ENCODE measurements at places on chromosomes 2 and 18.

DNA sequence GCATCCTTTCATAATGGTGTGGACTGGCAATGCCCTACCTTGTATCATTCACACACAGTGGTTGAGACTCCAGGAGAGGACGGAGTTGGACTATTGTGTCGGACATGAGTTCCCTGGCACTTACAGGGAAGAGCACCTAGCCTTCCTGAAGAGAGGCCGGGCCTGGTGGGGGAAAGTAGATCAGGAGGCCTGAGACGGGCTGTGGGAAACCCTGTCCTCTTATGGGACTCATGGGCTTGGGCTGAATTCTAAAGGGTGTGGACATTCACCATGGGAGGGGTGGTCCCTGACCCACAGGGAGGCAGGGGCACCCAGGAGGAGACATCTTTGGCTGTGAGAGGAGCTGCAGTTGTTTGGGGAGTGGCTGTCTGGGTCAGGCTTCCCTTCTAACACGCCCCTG lies 286.5 kb downstream of the PHLPP1 start:
- DNase-seq = no peak

- no peak for DNase-seq
Observed at GRCh38 chr2:17934721-17935120, 56.3 kb downstream of the KCNS3 start.

- no peak for DNase-seq
Observed at GRCh38 chr2:105747991-105748390, 3.3 kb downstream of the NCK2 start.

DNA sequence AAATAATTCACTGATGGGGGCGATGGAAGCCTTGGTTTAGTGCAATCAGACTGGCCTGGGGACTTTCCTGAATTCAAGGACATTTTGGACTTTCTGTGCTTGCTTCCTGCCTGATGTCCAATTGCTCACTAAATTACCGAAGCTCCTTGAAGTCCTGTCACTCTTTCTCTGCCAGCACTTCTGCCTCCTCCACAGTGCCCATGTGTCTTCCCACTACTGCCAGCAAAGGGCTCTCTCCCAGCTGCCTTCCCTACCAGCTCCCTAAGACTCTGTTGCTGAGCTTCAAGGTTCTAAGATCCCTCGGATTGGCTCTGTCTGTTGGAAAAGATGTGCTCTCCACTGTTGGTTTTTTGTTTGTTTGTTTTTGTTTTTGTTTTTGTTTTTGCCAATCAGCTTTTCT lies 158.1 kb downstream of the MTCL1 start:
- no peak for DNase-seq

DNA sequence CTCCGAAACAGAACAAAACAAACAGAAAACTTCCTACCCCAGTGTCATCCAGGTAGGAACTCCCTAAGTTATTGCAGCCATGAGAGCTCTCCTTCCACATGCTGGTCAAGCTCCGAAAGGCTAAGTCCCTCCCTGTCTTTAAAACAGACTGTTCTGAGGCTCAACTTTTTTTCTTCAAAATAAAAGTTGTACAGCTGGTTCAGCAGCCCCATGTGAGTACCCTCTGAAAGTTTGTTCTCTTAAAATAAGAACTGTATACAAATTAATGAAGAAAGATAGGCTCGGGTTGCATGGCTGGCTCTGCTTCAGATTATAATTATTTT lies at the start of gene PDE1A:
PDE1A (minus strand) TSS at position 119 of the 323 bp plus-strand sequence.
- no peak for DNase-seq

- peak; percentile 12 for DNase-seq
Observed at GRCh38 chr18:46481048-46481846, 175.8 kb downstream of the LOXHD1 start.

DNA sequence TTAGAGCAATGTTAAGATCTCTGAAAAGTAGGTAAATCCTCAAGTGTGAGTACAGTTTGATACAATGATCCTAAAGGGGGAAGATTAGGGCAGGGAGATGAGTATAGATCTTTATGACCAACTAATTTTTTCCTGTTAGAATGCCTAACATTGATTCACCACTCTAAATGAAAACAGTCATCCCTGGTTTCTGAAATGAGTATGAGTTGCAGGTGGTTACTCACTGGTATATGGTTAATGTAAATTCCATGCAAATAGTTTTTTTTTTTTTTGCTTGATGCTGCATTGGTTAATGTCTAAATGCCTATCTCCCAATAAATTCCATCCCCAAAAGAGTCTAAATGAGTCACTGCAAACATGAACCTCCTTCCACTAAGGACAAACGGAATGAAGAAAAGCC lies 55.0 kb upstream of the SERPINB2 start:
- no peak for DNase-seq

GRCh38 chr2:97695744-97696143 lies 17.6 kb upstream of the ZAP70 start:
- no peak for DNase-seq

GRCh38 chr18:12779043-12779442 lies 76.2 kb downstream of the PSMG2 start:
- DNase-seq = no peak

DNA sequence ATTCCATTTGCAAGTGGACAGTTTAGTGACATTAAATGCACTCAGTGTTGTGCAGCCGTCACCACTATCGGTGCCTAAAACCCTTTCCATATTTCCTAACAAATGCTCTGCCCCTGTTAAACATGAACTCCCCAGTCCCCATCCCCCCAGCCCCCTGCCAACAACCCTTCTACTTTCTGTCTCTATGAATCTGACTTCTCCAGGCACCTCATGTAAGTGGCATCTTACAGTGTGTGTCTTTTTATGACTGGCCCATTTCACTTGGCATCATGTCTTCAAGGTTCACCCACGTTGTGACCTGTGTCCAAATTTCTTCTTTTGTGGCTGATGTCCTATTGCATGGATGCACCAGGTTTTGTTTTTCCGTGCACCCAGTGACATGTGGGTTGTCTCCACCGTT lies 140.9 kb upstream of the GPC1 start:
- no peak for DNase-seq

GRCh38 chr2:226338825-226339224 lies 460.8 kb downstream of the IRS1 start:
- DNase-seq = no peak

Data from T-helper 22 cell (primary cell).